ENCODE measurements at places on chromosomes 1 and 21.

DNA sequence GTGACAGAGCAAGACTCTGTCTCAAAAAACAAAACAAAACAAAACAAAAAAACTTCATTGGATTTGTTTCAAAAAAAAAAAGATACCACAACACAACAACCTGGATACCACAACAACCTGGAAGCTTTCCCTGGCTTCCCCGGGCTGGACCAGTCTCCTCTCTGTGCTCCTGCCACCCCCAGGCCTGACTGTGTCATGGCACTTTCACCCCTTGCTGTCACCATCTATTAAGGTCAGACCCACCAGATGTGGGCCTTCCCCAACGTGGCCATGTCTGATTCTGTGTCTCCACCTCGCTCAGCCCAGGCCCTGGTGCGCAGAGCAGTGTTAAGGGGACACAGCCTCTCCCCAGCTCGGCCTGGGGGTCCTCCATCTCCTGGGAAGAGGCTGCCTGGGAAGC, 28.3 kb upstream of the ACOT11 start:
- DNase-seq, result no peak

DNA sequence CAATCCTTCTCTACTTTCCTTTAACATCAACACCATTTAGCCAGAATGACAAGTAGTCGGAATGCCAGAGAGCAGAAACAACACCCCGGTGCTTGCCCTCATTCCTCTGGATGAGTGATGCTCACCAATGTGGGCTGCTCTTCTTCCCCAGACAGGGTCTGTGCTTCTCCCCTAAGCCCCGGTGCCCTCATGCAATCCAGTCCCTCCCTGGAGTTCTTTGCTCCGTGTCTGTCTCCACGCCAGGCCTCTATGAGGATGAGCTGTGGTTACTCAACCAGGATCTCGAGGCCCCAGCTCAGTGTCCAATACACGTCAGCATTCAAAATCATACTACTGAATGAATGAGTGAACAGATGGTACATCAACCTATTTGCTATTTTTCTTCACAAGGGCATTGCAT, 29.7 kb upstream of the PDE9A start:
- no peak for DNase-seq

- DNase-seq, result no peak
Observed at GRCh38 chr1:93905734-93906133, 3.5 kb downstream of the GCLM start.

DNA sequence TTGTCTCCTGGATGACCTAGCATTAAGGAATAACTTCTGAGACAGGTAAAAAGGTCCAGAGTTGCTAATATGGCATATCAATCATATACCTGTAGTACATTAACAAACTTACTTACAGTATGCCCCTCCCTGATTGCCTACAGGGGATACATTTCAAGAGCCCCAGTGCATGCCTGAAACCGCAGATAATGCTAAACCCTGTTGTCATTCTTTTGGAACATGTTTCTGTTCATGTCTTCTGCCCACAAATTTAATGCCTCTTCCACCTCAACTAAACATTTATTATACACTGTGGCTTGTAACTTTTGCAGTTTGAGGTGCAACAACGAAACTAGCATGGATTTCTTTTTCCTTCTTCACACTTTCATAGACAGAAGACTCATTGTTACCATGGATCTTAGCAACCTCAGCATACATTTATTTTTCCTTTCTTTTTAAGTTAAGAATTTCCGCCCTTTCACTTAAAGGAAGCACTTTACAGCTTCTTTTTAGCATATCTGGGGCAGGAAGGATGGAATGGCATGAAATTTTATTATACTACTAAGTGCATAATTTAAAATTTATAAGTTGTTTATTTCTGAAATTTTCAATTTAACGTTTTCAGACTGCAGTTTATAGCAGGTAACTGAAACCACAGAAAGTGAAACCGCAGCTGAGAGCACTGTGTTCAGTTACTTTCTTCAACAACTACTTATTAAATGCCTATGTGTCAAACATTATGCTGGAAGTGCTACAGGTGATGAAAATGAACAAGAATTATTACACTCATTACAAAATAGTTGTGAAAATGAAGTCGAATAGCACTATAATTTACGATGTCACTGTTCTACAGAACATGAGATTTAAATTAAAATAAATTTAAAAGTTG, 25.3 kb downstream of the F13B start:
- no peak for DNase-seq

DNA sequence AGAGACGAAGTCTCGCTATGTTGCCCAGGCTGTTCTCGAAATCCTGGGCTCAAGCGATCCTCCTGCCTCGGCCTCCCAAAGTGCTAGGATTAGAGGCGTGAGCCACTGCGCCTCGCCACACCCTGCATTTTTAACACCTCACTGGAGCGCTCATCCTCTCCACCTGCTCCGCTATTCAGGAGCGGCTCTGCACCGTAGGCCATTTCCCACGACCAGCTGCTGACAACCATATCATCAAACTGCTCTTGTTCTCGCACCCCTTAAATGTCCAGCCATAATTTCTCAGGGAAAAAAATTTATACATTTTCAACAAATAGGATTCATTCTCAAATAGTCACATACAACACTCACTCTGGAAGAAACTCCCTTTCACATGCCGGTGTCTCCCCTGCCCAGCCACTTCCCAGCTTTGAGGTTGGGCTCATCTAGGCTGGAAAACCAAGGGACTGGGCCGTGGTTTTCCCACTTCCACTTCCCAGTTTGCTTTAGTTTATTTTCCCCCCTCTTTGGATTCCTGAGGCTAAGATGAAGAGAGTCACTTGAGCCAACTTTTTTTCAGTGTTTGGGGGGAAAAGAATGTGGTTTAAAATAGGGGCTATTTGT, 639 bp upstream of the IPO9 start:
- no peak for DNase-seq

DNA sequence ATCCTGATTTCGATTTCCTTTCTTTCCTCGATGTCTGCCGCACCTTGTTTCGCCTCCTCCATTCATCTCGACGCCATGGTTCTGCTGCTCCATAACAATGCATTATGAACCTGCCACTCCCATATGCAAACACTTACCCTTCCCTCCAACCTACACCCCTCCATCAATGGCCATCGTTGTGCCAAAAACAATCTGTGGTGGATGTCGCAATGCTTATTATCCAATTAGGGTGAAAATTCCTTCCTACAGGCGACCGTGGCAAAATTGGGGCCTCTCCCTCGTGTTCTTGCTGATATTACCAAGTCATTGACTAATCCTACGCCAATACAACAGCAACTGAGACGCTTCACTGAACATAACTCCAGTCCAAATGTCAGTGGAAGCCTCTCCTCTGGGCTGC, 40.3 kb downstream of the CLEC20A start:
- no peak for DNase-seq

DNA sequence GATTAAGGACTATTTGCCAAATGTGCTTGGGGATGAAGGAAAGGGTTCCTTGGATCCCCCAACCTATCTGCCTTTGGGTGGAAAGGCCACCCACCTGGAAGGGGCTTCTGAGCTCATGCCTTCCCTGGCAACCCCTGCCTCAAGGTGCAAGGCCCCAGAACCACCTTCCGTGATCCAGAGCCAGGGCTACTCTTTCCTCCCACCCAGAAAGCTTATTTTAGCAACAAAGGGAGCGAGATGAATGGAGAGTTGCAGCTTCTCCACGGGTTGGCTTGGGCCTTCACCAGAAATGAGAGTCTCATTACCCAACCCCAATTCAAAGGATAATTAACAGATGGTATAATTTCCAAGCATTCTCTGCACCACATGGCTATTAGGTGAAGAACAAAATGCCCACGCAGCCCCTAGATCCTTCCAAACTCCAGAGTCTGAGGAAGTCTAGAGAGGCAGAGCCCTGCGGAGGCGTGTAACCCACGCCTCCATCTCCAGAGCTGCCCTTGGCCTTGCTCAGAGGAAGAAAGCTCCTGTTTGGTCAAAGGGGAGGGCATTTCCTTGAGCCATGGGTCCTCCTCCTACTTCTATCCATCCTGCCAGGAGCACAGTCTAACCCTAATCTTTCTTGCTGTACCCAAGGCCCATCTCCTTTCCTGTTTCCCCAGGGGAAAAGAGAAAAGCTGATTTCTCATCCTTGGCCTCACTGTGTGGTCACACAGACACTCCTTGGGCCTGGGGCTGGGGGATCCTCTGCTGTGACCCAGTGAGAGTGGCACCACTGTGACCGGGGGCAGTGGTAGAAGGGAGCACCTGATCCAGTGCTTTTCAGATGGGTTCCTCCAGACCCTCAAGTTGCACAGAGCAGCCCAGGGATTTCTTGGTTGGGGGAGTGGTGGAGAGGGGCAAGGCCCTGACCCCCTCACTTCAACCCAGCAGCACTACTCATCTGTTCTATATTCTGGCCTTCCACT, 1.7 kb upstream of the CELSR2 start:
- DNase-seq, result no peak

GRCh38 chr21:32494934-32495709, 82.6 kb downstream of the EVA1C start:
- DNase-seq, result no peak

GRCh38 chr1:153792631-153793041, 17.4 kb downstream of the SLC27A3 start:
- DNase-seq, result no peak

GRCh38 chr21:42319376-42319775, 4.2 kb upstream of the TFF3 start:
- DNase-seq, result no peak

DNA sequence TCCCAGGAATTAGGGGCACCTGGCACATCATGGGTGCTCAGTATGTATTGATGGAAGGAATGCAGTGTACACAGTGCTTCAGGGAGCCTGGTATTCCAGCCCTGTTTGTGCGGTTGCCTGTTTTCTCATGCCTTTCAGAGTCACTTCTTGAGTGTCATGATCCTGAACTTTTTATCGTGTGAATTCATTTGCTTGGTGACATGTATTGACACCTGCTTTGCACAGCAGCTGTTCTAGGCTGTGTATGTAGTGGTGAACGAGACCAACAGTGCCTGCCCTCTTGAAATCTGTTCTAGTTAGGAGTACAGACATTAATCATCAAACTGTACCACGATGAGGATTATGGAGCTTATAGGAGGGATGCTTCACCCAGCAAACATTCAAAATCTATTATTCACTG, 6.1 kb downstream of the HTR6 start:
- no peak for DNase-seq

DNA sequence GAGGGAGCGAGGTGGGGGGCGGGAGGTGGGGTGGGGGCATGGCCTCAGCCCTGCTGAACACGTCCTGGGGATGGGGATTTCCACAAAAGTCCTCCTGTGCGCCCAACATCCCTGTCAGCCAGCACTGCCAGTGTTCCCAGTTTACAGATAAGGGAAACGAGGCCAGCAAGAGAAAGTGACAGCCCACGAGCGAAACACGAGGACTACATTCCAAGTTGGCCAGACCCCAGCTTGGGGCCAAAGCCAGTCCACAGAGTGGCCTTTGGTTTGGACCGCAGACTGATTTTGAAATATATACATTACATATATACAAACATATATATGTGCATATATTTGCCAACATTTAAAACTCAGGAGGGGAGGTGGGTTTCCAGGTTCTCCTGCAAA, 5.0 kb downstream of the FBXO2 start:
- no peak for DNase-seq

DNA sequence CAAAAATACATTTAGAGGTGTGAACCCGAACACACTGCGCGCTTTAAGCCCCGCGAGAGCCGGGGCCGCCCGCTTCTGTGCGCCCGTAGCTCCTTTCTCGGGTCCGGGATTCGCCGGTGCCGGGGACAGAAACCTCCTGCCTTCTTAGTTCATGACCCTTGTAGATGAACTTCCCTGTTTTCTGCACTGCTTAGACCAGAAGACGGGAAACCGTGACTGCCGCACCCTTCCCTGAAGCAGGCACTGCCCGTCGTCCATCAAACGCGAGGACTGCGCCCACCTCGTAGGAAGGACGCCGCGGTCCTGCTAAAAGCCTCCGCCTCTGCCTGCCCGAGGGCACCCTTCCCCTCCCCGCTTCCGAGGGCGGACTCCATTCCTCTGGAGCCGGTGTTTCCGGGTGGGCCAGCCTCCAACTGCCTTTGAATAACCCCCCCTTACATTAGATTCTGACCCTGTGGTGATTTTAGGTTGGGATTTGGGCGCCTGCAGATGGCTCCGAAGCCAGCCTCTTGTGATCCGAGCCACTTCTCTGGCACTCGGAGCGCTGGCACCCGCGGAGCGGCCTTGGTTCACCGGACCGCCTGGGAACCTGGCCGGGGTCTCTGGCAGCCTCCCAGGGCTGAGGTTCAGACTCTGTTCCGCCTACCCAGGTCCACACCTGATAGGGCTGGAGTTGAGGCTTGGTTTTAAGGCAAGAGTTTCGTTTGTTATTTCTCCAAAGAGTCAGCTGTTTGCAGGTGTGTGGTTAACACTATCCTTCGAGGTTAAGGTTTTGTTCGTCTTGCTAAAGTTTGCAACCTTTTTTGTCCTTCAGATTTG, 1.2 kb upstream of the PTTG1IP start:
- DNase-seq, result no peak

DNA sequence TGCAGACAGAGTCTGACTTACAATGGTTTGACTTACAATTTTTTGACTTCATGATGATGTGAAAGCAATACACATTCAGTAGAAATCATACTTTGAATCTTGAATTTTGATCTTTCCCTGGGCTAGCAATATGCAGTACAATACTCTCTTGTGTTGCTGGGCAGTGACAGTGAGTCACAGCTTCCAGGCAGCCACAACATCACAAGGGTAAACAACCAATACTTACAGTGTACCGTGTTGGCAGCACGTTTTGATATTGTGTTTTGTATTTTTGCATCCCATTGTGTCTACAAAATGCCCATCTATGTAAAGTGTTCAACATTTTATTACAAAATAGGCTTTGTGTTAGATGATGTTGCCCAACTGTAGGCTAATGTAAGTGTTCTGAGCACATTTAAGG, 150.9 kb downstream of the NTMT2 start:
- DNase-seq, result no peak

DNA sequence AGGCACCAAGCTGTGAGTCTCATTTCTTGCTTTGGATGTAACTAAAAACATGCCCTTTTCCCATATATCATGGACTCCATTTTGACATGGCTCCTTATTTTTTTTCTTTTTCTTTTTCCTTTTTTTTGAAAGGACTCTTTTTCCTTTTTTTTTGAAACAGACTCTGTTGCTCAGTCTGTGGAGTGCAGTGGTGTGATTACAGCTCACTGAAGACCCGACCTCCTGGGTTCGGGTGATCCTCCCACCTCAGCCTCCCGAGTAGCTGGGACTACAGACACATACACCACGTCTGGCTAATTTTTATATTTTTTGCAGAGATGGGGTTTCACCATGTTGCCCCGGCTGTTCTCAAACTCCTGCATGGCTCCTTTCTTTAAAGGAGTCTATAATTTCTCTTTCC, 10.4 kb upstream of the SYCP1 start:
- no peak for DNase-seq

GRCh38 chr1:46364612-46365011, 24.0 kb downstream of the NSUN4 start:
- no peak for DNase-seq

- no peak for DNase-seq
Observed at GRCh38 chr1:114831276-114831994, 23.2 kb upstream of the SYCP1 start.

DNA sequence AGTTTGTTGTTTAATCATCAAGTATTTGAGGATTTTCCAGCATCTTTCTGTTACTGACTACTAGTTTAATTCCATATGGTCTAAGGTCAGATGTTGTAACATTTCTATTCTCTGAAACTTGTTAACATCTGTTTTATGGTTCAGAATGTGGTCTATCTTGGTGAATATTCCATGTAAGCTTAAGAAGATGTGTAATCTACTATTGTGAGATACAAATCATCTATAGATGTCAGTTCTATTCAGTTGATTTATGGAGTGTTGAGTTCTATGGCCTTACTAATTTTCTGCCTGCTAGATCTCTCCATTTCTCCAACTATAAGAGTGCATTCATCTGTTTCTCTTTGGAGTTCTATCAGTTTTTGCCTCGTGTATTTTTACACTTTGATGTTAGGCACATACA, 31.5 kb downstream of the WARS2 start:
- DNase-seq, result no peak

- DNase-seq, result no peak
Observed at GRCh38 chr1:115725600-115725999, 42.9 kb downstream of the CASQ2 start.
